HepG2 (cell line): ENCODE measurements at places on chromosomes 2 and 18. TPM values are rescaled to one million over a fixed set of nuclear protein-coding genes. Genes with fewer than 3 reads are reported as not detected.

The MAP3K19 gene
- not detected in 2 replicates for total RNA-seq

DNA sequence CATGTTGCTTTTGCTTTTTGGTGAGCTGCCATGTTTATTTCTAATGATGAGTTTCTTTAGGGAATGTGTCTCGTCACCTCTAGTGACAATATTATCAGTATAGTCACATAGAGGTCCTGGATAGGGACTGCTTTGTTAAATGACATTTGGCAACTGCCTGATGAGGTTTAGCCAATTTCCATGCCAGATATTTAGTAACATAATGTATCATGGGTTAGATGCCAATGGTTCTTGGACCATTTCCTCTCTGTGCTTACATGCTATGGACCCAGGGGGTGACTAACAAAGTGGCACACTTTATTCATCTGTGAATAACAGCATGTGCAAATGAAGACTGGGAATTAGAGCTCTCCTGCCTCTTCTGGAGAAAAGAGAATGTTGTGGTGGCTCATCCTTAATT lies 56.2 kb upstream of the RAB27B start:
- peaks cover 8% of the 10 kb centered on the region for H3K4me1 ChIP-seq
- no peaks in the 10 kb centered on the region for H3K36me3 ChIP-seq
- H3K27me3 ChIP-seq = no peaks in the 10 kb centered on the region
- H3K27ac ChIP-seq = no peak overlapping the region
- no peak for DNase-seq
- no peak overlapping the region for H3K4me3 ChIP-seq

- no peak overlapping the region for H3K27ac ChIP-seq
- no peaks in the 10 kb centered on the region for H3K27me3 ChIP-seq
- H3K4me3 ChIP-seq = no peak overlapping the region
- no peaks in the 10 kb centered on the region for H3K4me1 ChIP-seq
- no peak for DNase-seq
- no peaks in the 10 kb centered on the region for H3K36me3 ChIP-seq
These were observed 372.0 kb downstream of the KCNJ3 start for GRCh38 chr2:155070489-155070888.

DNA sequence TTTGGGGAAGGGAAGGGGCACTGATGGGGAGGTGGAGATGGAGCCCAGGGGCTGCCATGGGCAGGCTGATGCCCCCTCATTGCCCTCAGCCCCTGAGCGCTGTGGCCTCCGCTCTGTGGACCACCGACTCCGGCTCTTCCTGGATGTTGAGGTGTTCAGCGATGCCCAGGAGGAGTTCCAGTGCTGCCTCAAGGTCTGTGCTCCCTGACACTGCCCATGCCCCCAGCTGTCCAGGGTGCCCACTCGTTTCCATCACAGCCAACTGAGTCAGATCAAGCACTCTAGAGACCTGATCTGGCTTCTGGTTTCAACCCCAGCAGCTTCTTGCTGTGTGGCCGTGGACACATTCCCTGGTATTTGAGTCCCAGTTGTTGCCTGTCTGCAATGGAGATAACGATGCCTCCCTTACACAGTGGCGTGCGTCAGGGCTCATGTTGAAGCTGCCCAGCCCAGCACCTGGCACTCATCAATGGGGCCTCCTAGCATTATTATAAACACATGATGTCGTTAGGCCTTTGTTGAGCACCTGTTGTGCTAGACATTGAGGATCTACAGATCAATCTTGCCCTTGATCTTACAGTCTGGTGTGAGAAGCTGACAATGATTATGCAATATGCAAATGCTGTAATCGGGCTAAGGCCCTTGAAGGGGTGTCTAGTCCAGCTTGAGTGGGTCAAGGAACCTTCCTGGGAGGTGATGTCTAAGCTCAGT lies 14.4 kb downstream of the STK11IP start:
- peaks cover 33% of the 10 kb centered on the region for H3K36me3 ChIP-seq
- H3K4me3 ChIP-seq = no peak overlapping the region
- H3K27ac ChIP-seq = no peak overlapping the region
- no peaks in the 10 kb centered on the region for H3K27me3 ChIP-seq

DNA sequence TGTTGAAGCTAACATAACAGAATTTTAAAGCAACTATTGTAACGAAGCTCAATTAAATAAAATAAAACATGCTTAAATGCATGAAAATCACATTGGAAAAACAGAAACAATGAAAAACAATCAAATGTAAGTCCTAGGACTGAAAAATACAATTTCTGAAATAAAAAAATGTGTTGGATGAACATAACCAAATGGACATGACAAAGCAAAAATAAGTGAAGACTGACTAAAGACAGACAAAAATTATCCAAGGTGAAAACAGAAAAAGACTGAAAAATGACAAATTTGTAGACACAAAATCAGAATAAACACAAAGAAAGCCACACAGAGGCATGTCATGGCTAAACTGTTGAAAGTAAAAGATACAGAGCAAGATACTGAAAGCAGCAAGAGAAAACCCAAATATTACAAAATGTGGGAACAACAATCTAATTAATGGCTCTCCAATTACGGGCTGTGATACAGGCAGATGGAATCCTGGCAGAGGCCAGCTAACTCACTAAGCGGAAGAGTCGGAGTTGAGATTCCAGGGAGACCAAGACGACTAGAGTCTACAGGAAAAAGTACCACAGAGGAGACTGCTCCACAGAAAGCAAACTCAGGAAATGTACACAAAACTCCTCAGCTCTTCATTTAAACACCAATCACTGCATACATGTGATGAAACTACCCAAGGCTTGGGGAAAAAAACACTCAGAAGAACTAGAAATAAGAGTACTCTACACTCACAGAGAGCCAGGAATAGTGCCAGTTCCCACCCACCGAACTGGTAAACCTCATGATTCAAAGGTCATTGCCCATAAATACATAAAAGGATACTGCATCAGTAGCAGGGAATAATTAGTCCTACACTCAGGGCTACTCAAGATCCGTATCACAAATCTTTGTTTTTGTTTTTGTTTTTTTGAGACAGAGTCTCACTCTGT lies 83.6 kb downstream of the ATAD2B start:
- peak; percentile 28 for DNase-seq
- no peak overlapping the region for H3K4me3 ChIP-seq
- H3K27ac ChIP-seq = no peak overlapping the region
- no peaks in the 10 kb centered on the region for H3K27me3 ChIP-seq
- H3K4me1 ChIP-seq = peaks cover 12% of the 10 kb centered on the region

- no peaks in the 10 kb centered on the region for H3K36me3 ChIP-seq
- no peaks in the 10 kb centered on the region for H3K27me3 ChIP-seq
- DNase-seq = no peak
- no peak overlapping the region for H3K4me3 ChIP-seq
These were observed 103.0 kb upstream of the STK17B start for GRCh38 chr2:196274387-196274809.
